ENCODE measurements at places on chromosomes 16 and 17.
A peak's percentile ranks its signal among the peaks of the same experiment; 100 is the strongest.

- DNase-seq: no peak
Observed at GRCh38 chr17:56358651-56359050, 205.4 kb downstream of the ANKFN1 start.

DNA sequence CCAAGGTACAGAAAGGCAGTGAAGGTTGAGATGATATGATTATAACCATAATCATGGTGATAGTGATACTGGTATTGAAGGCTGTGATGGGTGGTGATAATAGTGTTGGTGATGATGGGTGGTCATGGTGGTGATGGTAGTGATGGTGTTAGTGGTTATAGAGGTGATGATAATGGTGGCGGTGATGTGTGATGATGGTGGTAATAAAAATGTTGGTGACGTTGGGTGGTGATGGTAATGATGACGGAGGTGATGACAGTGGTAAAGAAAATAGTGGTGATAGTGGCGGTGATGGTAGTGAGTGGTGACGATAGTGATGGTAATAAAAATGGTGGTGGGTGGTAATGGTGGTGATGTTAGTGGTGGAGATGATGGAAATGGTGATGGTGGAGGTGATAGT is 65.1 kb upstream of the KDM8 start:
- no peak for DNase-seq

DNA sequence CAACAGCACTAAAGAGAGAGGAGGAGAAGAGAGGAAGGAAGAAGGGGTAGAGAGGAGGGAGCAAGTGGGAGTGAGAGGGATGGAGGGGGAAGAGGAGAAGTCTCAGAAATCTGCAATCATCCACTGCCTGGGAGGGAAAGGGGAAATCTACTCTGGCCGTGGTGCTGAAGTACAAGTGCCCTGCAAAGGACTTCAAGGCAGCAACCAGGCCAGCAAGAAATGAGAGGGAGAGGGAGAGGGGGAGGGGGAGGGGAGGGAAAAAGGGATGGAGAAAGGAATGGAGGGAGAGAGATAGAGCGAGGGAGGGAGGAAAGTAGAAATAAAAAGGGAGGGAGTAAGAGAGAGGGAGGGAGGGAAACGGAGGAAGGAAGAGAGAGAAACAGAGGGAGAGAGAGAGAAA is 130.8 kb upstream of the EEF2KMT start:
- no peak for DNase-seq

DNA sequence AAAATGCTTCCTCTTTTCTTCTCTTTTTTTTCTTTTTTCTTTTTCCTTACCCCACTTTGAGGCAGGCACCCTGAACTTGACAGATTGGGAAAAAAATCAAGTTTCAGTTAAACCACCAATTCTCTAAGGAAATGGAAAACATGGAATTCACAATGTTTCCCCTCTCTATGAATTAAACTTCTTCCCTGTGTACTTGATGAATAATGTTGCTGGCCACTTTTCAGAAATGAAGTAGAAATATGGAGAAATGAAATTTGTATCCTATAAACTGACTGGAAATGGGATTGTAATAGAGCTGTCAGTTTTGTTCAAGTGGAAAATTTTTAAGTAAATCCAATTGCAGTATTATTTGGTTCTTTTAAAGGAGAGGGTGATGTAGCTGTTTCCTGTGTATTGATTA is 129.8 kb downstream of the CLEC16A start:
- DNase-seq: no peak

GRCh38 chr16:54248863-54249710 is 37.5 kb downstream of the IRX3 start:
- no peak for DNase-seq

DNA sequence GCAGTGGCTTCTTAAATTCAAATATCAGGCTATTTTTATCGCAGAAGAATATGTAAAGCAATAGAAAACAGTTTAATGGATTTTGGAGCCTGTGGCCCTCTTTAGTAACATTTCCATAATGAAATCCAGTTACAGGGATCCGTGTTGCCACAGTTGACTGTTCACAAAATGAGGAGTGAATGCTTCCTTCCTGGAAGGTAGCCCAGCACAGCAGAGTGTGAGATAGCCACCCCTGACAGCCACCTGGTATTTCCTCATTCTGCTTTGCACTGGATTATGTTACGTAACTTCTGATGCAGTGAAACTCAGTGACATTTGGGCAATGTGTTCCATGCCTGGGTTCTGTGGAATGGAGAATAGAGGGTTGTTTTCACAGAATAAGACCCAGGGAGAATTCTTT is 517.2 kb downstream of the RBFOX1 start:
- no peak for DNase-seq

GRCh38 chr17:21382560-21383495 is 6.7 kb downstream of the KCNJ12 start:
- DNase-seq: no peak

- DNase-seq: no peak
Observed at GRCh38 chr17:76327696-76328095, 19.6 kb upstream of the QRICH2 start.

DNA sequence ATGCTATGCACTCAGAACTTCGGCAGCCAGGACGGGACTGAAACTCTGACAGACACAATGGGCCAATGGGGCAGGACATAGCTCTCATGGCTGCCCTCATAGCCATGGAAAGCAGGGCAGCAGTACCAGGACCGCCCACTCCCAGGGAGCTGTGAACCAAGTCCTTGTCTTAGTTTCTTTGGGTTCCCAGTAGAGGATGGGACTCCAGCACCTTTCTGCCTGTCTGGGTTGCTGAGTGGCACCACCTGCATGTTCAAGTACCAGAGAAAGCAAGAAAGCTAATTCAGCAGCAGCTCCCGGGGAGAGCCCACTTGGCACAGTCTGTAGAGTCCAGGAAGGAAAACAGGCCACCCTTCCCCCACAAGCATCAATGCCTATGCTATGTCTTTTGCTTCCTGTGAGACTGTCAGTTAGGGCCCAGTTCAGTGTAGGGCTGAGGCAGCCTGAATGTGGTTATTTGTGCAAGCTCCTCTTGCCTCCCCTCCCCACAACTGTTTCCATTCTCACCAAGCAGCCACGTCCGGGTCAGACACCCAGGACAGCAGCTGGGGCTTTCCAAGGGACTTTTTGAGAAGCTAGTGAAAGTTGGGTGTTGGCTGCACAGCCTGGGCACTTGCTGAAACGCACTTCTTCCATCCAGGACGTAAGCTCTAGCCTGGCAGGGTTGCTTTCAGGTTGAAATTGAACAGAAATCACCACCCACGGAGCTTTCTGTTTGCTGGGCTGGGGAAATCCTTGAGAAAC is 7.8 kb downstream of the SUPT4H1 start:
- DNase-seq: no peak

GRCh38 chr16:53022374-53022773 is 30.3 kb downstream of the CHD9NB start:
- no peak for DNase-seq

GRCh38 chr16:85607321-85607765 is 5.8 kb upstream of the GSE1 start:
- no peak for DNase-seq

GRCh38 chr17:14429084-14429483 is 128.2 kb downstream of the HS3ST3B1 start:
- DNase-seq: no peak

DNA sequence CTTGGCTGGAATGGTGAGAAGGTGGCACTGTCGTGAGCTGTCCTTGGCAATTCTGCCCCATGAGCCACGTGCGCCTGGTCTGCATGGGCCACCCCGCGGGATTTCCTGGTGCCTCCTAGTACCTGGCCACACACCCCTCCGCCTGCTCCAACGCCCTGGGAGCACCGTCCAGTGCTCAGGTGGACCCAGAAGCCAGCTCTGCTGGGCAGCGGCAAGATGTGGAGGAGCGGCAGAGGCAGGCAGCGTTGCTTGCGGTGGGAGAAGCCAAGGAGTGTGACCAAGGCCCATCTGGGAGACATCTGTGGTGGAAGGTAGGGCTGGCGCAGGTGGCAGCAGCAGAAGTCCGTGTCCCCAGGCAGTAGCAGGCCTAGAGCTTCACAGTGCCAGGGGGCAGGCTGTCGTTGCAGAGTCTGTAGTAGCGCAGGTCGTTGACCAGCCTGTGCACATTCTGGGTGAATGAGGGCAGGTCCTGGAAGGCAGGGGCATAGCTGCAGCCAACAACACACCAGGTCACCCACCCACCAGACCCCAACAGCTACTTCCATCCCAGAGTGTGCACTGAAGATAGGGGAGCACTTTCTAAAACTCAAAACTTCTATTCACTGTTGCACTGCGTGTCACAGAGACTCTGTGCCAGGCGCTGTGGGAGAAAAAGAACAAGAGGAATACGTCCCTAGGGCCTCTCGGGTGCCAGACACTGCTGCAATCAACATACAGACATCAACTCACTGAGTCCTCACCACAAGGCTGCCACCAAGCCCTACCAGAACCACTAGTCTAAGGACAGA is 34.9 kb upstream of the GSG1L start:
- no peak for DNase-seq

DNA sequence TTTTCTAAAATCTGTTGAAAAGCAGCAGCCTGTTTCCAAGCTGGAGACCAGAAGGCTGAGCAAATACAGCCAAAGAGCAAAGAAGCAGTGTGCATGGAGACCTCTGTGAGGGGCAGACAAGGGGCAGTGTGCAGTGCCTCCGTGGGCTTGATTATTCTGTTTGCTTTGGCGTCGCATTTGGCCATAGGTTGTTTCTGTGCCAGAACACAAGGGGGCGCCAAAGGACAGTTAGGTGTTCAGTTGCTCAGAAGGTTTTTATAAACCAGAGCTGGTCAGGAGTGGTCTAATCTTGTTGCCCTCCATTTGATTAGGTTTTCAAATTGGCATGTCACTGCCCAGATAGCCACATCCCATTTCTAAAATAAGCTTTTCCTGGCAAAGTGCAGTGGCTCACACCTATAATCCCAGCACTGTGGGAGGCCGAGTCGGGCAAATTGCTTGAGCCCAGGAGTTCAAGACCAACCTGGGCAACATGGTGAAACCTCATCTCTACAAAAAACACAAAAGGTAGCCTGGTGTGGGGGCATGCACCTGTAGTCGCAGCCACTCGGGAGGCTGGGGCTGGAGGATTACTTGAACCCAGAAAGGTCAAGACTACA is 10.6 kb downstream of the MYH3 start:
- DNase-seq: peak; percentile 24

DNA sequence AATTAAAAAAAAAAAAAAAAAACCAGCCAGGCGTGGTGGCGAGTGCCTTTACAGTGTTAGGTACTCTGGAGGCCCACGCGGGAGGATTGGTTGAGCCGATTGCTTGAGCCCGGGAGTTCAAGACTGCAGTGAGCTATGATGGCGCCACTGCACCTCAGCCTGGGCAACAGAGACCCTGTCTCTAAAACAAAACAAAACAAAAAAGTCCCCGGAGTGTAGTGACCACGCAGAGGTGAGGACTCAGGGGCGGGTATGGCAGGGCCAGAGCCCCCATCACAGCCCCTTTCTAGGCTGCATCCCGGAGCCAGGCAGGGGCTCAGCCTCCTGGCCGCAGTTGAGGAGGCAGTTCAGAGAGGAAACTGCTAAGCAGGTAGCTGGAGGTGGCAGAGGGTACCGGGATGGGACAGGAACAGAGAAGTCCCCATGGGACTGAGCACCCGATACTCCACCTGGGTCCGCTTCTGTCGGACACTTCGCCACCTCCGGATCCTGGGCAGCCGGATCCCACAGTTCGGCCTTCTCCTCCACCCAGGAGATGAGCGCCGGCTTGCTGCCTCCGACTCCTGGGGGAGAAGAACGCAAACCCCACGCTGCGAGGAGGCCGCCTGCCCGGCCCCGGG is 800 bp downstream of the ZNF747 start:
- no peak for DNase-seq

DNA sequence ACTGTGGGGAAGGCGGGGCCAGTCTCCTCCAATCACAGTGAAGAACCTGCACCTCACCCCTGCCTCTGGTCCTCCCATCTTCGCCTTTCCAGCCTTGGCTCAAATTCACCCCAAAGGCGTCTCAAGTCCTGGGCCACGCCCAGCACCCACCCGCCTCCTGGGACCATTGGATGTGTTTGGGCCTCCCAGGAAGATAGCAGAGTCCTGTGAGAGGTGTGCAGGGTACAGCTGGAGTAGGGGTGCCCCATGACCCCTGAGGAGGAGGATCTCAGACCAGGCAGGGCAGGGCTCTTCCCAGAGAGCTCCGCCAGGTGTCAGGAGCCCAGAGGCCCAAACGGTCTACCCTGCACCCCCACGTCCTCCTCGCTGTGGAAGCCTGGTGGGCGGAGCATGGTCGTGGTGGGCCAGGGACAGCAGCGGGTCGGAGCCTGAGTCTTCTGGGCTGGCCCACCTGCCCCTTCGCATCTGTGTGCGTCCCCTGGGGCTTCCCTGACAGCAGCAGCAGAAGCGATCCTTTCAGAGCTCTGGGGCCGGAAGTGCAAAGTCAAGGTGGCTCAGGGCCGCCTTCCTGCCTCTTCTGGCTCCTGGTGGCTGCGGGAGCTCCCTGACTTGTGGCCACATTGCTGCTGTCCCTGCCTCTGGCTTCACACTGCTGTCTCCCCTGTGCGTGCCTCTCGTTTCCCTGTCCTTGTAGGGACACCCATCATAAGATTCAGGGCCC is 34.9 kb upstream of the ZNF469 start:
- DNase-seq: no peak

DNA sequence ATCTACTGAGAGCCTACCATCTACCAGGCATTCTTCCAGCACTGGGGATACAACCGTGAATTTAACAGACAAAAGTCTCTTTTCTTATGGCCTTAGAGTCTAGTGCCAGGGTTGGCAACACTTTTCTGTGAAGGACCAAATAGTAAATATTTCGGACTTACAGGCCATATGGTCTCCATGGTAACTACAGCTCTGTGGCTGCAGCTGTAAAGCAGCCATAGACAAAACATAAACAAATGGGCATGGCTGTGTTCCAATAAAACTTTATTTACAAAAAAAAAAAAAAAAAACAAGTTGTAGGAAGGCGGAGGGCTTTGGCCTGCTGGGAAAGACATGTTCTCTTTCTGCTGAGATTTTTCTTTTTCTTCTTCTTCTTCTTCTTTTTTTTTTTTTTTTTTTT is 98.7 kb downstream of the ABCC12 start:
- DNase-seq: no peak

DNA sequence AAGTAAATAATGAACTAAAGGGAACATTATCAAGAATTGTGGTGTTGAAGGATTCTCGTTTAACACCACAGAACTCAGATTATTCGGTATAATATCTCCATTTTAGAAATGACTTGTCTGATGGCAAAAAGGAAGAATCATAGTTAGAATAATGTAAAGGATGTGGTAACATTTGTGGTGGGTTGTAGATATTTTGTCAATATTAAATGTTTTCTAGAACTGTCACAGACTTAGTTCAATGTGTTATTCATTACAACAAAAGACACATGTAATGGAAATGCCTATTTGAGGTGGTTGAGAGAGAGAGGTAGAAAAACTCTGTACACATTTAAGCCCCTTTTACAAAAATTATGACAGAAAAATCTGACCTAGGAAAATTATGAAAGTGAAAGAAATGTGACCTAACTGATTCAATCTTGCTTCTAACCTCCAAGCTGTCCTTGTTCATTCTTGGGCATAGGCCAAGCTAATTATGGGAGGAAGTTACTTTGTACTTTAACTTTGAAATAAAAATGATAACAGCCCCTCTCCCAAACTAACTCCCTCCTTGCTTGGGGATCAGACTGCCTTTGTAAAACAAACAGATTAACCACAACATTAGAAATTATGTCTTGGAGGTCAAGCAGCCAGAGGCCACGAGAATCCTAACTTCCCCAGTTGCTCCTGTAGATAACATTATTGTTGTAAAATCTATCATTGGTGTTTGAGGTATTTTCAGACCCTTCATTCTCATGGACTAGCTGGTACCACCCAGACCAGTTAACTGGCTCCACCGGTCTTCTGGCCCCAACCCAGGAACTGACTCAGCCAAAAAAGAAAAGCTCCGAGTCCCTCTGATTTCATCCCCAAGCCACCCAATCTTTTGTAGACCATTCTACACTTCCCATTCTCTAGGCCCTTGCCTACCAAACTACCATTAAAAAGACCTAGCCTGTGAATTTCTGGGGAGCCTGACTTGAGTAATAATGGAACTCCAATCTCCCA is 1287.8 kb upstream of the CDH8 start:
- DNase-seq: no peak

GRCh38 chr17:13596241-13596923 is 5.3 kb downstream of the HS3ST3A1 start:
- no peak for DNase-seq

All from pulmonary artery endothelial cell (primary cell).